ENCODE measurements at places on chromosomes 5 and 9.

GRCh38 chr9:87950765-87951488 is 23.4 kb downstream of the CDK20 start:
- no peak for DNase-seq

DNA sequence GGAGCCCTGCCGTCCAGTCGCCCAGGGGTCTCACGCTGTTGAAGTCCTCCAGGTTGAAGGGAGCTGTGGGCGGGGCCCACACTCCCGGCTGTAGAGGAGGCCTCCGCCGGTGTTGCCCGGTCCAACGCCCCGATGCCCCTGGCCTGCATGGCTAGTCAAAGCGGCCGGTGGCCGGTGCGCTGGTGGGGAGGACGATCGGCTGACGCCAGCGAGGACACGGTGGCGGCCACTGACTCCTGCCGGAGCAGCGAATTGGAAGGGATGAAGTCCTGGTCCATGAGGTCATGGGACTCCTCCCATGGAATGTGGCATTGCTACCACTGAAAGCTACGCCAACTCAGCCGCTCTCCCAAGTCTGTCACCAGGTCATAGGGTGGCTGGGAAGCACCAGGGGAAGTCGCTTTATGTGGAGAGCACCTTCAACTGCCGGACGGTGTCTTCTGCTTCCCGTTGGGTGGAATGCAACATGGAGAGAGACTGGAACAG is 11.8 kb downstream of the RCL1 start:
- DNase-seq = no peak

- no peak for DNase-seq
Observed at GRCh38 chr9:90842996-90843395, 41.4 kb downstream of the SYK start.

- DNase-seq = no peak
Observed at GRCh38 chr9:137535120-137535428, 15.1 kb downstream of the PNPLA7 start.

- no peak for DNase-seq
Observed at GRCh38 chr9:115640887-115641286, 512.7 kb upstream of the PAPPA start.

DNA sequence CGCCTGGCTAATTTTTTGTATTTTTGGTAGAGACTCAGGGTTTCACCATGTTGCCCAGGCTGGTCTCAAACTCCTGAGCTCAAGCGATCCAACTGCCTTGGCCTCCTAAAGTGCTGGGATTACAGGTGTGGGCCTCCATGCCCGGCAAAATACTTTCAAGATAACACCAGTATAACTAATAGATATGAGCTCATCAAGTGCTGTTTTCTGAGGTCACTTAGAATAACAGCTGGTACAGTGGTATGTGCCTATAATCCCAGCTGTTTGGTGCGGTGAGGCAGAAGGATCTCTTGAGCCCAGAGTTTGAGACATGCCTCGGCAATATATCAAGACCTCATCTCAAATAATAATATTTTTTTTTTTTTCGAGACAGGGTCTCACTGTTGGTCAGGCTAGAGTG is 30.5 kb upstream of the CREBRF start:
- no peak for DNase-seq

- DNase-seq = no peak
Observed at GRCh38 chr5:83577036-83577636, 105.6 kb downstream of the VCAN start.

GRCh38 chr5:106875591-106876297 is 795.0 kb downstream of the EFNA5 start:
- no peak for DNase-seq

DNA sequence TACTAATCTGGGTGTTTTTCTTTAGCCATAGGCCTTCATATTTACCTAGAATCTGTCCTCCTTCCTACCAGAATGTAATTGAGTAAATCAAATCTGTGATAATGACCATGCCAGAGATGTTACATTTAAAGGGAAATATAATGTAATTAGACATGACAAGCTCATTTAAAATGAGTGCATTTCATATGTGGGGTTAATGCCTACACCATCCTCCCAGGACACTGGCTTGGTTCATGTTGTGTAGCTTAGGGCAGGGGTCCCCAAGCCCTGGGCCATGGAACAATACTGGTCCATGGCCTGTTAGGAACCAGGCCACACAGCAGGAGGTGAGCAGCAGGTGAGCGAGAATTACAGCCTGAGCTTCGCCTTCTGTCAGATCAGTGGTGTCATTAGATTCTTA is 276.9 kb upstream of the DAP start:
- DNase-seq = no peak

DNA sequence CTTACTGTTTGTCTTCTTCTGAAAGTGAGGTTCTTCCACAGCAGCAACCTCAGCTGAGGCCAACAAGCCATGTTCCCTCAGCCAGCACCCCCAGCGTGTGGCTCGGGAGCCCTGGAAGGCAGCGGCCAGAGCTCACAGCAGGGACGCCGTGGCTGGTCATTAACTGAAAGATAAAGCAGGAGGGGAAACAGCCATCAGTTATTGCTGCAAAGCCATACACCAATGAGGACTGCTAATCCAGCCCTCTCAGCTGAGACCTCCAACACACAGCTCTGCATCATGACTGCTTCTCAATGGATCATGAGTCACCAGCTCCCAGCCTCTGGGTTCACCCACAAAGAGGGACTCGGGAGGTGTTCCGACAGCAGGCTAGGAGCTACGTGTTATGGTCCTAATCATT is 24.3 kb downstream of the ABCA1 start:
- peak; percentile 94 for DNase-seq

DNA sequence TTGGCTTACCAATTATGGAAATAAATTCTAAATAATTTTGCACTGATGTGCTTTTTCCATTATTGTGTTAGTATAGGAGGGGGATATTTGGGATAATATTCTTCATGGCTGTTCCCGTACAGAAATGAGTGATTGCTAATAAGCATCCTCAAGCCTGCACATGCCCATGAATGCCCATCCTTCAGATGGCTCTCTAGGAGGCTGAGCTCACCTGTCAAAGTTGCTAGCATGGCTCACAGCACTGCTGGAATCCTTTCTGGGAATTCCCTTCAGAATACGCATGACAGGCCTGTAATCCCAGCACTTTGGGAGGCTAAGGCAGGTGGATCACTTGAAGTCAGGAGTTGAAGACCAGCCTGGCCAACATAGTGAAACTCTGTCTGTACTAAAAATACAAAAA is 124.1 kb downstream of the NXNL2 start:
- no peak for DNase-seq

DNA sequence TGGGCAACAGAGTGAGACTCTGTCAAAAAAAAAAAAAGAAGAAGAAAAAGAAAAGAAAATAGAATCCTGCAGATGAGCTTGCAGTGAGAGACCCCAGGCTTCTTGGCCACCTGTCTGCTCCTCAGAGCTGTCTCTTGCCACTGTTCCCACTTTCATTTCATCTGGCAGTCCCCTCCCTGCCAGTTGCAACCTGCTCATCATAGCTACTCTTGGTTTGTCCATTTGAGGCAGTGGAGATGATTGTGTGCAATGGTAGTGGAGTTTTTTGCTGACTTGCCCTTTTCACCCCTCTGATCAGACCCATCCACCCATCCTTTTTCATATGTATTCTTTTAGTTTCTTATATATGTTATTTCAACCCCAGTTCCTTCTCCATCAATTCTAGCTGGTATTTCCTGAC is 28.7 kb downstream of the ANKRD33B start:
- no peak for DNase-seq

DNA sequence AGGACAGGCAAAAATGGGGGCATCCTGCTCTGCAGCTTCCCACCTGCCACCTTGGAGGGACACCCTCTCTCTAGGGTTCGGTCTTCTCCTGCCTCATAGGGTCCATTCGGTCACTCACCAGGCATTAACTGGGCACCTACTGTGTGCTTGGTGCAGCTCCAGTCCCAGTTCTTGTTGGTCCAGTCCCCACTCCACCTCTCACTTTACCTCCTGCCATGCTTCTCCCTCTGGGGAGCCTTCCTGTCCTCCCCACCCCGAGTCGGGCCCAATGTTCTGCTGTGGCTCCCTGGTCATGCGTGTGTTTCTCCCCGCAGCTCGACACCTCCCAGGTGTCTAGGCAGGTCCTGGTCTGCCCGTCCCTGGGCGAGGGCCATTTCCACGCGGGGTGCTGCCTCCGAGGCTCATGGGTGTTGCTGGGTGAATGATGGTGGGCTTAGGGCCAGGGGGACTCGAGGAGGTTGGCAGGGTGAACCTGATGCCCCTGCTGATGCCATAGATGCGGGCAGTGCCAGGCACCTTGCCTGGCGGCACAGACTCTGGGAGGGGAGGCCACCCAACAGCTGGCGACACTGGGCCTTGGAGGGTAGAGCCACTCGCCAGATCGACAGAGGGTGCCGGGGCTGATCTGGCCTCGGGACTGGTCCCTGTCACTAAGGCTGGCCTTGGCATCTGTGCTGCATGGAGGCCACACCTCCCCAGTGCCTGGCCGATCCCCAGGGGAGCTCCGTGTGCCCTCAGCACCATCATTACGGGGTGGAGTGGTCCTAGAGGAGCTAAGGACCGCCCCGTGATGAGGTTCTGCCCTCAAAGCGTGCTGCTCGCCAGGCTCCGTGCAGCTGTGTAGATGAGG is 66.0 kb upstream of the RNU6ATAC start:
- no peak for DNase-seq

- no peak for DNase-seq
Observed at GRCh38 chr5:178296066-178296465, 63.5 kb upstream of the PHYKPL start.

DNA sequence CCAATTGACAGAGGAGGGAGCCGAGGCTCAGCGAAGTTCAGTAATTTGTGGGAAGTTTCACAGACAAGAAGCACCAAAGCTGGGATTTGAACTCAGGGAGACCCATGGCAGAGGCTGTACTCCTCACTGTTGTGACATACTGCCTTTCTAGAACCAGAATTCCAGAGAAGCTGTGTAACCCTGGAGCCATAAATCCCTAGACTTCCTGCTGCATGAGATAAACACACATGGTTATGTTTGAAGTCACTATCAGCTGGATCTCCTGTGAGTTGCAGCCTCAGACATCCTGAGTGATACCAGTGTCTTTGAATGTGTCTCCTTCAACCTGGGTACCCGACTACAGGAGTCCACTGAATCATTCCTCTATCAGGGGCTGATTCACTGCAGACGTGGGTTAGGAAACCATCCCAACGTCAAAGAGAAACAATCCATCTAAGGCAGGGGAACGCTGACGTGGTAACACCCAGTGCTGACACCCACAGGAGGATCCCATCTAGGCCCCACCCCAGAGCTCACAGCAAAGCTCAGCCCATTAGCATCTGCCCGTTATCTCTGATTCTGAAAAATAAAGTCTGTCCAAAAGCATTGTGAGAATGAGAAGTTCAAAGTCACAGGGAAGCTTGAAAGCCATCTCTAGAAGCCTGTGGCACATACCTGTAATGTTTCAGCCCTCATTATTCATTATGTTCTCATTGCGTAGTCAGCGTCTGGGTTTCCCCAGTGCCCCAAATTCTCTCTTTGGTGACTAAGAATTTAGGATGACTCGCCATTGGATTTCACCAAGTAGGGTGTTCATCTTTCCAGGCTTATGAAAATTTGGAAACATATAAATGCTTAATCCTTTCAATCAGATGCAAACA is 36.3 kb upstream of the BASP1 start:
- DNase-seq = no peak

GRCh38 chr5:144421411-144421810 is 250.7 kb downstream of the KCTD16 start:
- no peak for DNase-seq

GRCh38 chr9:22114956-22115355 is 105.9 kb upstream of the CDKN2B start:
- no peak for DNase-seq

DNA sequence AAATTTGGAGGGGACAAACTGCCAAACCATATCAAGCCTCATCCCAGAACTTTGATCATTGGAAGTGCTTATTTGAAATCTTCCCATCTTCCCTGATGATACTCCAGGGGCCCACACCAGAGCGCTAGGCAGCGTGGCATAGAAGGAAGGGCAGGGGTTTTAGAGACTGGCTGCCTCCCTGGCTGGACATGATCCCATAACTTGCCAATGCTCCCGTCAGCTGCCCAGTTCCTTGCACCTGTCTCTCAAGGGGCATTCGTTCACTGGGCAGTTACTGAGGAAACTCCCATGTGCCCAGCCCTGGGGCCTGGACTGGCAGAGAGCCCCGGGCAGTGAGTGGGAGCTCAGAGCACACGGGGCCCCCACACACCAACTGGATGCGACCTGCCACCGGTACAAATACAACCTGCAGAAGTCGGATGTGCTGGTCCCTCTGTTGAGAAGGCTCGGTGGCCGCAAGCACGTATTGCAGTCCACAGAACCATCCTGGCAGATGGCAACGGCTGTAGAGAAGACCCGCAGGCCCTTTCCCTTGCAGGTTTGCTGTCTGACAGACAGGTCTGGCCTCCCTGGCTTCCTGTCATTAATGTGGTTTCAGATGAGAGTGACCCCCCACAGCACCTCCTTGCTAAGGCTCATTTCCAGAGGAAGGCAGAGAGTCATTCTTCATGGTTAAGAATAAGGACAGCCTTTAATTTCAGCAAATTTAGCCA is 122.4 kb downstream of the MVB12B start:
- DNase-seq = no peak

DNA sequence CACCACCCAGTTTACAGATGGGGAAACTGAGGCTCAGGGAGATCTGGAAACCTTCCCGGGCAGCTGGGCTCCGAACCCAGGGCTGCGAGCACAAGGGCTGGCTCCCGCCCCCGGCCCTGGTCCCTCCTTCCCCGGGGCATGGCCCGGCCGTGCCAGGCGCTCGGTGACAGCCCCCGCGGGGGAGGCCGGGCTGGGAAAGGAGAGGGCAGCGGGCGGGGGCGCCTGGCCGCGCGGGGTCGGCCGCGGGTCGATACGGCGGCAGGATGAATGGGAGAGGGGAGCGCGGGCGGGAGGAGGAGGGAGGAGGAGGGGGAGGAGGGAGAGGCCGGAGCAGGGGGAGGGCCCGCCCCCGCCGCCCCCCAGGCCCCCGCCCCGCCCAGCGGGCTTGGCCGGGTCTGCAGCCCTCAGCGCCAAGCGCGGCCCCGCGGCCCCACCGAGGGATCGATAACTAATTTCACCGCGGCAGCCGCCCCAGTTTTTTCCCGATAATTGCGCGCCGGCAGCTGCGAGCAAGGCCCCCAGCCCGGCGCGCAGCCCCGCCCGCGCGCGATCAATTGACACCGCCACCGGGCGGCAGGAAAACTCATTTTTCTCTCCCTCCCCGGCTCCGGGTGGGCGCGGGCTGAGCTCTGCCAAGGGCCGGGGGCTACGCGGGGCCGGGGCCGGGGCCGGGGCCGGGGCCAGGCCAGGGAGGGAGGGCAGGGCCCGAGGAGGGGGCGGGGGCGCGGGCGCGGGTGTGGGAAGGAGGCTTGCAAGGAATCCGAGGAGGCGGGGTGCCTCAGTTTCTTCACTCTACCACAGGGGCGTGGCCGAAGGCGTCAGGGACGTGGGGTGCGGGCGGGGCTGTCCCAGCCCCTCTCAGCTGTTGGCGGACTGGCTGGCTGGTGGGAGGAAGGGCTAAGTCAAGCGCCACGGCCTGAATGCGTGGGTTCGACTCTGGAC is 52.1 kb downstream of the C9orf50 start:
- DNase-seq = no peak

Data from brain pericyte (primary cell).